ENCODE measurements at places on chromosomes 1 and 21.

- DNase-seq, result no peak
Observed at GRCh38 chr1:203395751-203396150, 44.8 kb upstream of the FMOD start.

DNA sequence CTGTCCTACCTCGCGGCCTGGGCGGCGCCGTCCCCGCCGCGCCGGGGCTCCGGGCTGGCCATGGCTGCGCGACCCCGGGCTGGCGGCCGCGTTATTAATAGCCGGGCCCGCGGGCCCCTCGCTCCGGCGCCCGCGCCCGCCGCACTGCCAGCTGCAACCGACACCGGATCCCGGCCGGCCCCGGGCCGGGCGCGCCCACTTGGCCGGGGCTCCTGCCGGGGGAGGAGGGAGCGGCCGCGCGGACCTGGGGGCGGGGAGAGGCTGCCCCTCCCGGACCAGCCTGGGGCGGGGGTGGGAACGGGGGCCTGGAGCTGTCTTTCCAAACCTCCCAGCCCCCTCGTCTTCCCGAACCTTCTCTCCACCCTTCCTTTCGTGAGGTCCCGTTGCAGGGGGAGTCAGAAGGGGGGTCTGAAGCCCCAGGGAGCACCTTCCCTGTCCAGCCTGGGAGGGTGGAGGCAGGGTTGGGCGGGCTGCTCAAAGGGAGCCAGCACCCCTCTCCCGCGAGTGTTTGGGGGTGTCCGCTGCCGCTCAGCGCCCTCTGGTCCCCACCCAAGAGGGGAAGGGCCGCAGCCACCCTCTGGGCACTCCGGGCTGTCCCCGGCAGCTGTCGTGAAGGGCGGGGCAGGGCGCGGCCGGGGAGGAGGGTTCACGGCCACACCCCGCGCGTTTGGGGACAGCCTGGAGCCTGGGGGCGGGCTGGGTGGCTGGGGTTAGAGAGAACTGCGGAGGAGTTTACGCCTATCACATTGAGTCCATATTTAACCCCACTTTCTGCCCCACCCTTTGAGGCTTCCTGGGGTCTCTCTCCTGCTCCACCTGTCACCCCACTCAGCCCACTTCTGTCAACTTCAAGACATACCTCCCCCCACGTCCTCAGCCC is at the start of gene SYNC:
Gene SYNC, minus strand, starts transcription at position 172 of the 880 bp plus-strand sequence. Its CDS starts 110 bp downstream, at position 62.
- DNase-seq, result peak; percentile 15

- DNase-seq, result no peak
Observed at GRCh38 chr1:60402216-60402615, 328.6 kb upstream of the C1orf87 start.

DNA sequence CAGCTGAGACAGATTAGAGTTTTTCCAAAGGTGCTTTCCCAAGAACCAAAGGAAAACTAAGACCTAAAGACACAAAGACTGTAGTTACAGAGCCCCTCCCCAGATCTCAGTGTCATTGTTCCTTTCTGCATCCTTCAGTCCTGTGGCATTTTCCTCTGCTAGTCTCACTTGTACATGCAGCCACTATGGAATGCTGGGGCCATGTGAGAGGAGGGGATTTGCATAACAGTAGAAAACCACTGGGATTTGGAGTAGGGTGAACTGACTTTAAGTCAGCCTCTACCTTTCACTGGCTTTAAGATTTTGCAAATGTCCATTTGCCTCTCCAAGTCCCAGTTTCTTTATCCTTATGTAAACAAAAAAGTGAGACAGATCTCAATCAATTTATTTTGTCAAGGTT is 119.4 kb upstream of the F3 start:
- no peak for DNase-seq

DNA sequence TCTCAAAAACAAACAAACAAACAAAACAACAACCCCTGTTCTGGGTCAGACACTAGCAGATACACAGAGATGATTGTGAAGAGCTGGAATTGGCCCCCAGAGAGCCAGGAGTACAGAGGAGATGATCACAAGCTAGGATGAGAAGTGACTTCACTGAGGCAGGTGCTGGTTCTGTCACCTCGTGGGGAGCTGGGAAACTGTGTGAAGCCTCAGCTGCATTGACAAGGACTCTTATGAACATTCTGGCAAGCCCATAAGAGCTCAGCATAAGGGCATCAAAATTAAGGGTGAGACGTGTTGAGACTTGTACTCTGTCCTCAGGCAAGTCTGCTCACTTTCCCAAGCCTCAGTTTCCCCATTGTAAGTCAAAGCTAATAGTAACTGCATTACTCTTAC is 14.7 kb upstream of the PTP4A2 start:
- no peak for DNase-seq

- DNase-seq, result no peak
Observed at GRCh38 chr21:37592496-37592895, 225.9 kb downstream of the DYRK1A start.

DNA sequence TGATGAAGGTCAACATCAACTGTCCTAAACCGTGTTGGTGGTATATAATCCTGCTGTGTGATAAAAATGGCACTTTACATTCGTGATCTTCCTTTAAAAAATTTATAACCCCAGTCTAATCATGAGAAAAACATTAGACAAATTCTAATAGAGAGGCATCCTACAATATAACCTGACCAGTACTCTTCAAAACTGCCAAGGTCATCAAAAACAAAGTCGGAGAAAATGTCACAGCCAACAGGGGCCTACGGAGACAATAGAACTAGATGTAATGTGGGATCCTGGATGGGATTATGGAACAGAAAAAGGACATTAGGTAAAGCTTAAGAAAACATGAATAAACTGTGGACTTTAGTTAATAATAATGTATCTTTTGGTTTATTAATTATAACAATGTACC is 25.0 kb downstream of the CDKN2C start:
- DNase-seq, result no peak

- DNase-seq, result no peak
Observed at GRCh38 chr21:42756580-42757250, 103.3 kb downstream of the PDE9A start.

- no peak for DNase-seq
Observed at GRCh38 chr1:219514728-219515127, 98.2 kb downstream of the ZC3H11B start.

DNA sequence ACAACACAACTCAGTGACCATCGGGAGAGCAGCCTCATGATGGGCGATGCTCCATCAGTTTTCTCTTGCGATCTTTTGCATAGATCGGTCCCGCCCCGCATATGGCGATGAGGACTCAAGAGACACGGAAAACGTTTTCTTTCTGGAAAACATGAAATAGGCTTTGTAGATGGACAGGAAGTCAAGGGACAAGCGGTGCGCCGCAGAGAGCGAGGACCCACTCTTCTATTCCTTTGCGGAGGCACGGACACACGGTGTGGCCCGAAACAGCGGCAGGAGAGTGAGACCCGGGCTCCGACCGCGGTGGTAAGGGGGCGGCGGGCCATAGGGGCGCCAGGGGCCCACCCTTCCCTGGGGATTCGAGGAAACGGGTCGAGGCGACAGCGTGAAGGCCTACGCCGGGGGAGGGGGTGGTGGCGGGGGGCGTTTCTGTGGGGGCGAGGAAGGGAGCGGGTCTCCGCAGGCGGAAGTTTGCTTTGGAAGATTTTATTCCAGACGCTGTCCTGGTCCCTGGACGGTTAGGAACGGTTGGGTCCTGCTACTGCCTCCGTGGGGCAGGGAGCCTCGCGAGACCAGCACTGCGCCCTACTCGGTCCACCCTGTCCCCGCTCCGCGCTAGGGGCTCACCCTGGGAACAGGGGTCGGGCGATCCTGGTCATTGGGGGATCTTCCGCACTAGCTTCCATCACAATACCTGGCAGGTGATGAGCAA is 796 bp upstream of the TDRKH start:
- DNase-seq, result no peak

DNA sequence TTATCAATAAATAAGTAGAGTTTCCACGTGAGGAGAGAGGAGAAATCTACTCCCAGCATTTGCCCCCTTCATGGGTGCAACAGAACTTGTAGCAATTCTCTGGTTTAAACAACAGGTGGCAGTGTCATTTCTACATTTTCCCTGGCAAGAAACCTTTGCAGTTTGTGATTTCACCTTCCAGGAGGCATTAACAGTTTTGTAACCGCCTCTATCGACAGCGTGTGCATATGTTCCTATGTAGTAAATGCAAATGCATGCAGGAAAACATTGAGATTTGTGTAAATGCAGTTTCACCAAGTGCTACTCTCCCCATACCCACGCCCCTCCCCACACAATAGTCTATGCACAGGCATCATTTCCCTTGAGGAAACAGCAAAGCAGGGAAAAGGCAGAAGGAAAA is 494.7 kb downstream of the SMYD3 start:
- no peak for DNase-seq

DNA sequence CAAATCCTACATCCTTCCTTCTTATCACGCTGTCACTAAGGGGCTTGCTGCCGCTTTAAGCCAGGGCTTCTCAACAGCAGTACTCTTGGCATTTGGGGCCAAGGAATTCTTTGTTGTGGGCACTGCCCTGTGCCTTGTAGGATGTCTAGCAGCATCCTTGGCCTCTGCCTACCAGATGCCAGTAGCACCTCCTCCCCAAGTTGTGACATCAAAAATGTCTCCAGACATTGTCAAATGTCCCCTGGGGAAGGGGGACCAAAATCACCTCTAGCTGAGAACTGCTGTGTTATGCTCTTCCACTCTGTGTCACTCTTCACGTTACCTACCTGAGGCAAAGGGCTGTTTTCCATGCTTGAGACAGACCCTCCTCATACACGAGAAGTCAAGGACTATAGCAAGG is 400.3 kb upstream of the POU3F1 start:
- DNase-seq, result no peak

- DNase-seq, result no peak
Observed at GRCh38 chr21:26918323-26919079, 48.4 kb downstream of the ADAMTS5 start.

- no peak for DNase-seq
Observed at GRCh38 chr1:90730243-90731022, 13.3 kb upstream of the BARHL2 start.

- no peak for DNase-seq
Observed at GRCh38 chr1:218674280-218674773, 329.2 kb downstream of the TGFB2 start.

DNA sequence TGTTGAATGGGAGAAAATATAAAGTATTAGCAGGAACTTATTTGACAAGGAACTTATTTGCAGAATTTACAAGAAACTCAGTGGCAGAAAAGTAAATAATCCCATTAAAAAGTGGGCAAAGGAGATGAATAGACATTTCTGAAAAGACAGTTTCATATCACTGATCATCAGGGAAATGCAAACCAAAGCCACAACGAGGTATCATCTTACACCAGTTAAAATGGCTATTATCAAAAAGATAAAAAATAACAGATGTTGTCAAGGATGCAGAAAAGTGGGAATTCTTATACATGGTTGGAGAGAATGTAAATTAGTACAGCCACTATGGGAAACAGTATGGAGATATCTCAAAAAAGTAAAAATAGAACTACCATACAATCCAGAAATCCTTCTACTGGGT is 61.0 kb downstream of the SYT14 start:
- no peak for DNase-seq

DNA sequence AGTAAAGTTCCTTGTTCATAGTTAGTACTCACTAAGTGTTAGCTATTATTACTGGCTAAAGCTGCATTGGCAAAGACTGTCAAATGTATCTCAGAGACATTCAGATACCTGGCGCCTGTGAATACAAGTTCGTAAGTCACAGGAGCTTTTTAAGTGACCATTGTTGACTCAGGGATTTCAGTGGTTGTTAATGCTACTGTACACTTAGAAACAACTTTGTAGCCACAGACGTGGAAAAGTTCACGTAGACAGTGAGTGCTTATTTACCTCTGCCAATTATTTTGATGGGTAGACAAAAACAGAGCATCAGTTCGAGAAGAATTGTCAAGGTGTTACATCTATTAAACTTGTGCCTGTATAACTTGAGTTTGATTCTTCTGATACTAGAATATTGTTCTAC is 59.1 kb upstream of the RRP15 start:
- DNase-seq, result no peak

DNA sequence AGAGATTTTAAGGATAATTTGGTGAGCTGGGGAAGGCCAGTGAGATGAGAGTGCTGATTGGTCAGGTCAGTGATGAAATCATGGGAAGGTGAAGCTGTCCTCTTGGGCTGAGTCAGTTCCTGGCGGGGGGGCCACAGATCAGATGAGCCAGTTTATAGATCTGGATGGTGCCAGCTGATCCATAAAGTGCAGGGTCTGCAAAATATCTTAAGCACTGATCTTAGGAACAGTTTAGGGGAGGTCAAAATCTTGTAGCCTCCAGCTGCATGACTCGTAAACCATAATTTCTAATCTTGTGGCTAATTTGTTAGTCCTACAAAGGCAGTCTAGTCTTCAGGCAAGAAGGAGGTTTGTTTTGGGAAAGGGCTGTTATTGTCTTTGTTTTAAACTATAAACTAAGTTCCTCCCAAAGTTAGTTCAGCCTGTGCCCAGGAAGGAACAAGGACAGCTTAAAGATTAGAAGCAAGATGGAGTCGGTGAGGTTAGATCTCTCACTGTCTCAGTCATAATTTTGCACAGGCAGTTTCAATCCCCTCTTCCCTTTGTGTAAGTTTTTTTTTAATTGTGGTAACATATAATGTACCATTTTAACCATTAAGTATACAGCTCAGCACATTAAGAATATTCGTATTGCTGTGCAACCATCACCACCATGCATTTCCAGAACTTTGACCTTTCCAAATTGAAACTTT is 39.4 kb downstream of the PTAFR start:
- DNase-seq, result no peak

DNA sequence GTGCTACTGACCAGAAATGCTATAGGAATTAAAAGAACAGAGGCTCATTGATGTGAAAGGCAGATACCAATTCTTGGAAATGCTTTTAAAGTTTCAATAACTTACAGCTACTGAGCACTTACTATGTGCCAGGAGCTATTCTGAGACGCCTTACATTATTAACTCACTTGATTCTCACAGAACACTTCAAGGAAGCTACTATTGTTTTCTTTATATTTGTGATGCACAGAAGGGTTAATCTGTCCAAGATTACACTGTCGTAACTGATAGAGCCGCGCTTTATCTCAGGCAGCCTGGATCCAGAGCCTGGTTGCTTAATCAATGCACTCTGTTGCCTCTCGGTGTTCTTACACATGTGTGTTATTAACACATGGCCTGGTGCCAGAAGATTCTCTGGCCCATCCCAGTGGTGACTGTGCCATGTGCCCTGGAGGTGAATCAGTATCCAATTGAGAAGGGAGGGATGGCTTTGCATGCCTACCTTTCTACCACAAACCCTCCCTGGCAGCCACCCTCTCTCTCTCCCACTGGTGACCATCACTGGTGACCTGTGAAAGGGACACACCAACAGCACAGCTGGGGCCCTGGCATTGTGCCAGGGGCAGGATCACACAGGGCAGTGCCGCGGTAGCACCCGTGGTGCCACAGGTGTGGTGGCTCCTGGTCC is 8.8 kb downstream of the FMO1 start:
- DNase-seq, result no peak
